AG08396 (cell line): ENCODE measurements at places on chromosomes 13 and 19.

GRCh38 chr13:46478651-46479050 is 74.3 kb upstream of the LRCH1 start:
- no peak for DNase-seq

GRCh38 chr19:49656456-49657109 is 9.1 kb downstream of the IRF3 start:
- no peak for DNase-seq

DNA sequence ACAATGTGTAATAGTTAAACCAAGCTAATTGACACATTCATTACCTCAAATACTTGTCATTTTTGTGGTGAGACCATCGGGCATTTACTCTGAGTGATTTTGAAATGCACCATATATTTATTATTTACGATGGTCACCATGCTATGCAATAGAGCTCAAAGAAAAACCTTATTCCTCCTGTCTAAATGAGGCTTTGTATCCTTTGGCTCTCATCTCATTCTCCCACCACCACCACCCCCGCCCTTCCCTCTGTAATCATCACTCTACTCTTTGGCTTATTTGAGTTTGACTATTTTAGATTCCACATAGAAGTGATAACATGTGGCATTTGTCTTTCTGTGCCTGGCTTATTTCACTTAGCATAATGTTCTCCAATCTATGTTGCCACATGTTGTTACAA is 124.9 kb downstream of the CYSLTR2 start:
- DNase-seq, result no peak

DNA sequence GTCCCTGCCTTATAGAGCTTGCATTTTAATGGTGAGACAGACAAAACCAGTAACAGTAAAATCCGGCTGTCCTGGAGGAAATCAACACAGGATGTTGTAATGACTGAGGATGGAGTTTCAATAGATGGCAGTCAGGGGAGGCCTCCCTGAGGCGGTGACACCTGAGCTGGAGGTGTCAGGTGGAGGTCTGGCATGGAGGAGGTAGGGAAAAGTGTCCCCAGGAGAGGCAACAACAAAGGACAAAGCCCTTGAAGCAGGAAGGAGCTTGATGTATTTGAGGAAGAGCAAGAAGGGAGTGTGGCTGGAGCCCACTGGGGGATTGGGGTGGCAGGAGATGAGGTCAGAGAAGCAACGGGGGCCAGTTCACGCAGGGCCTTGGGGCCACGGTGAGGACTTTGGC is 7.8 kb downstream of the GRIN2D start:
- DNase-seq, result no peak

- DNase-seq, result no peak
Measured at GRCh38 chr19:31280287-31281006, 68.8 kb downstream of the TSHZ3 start.

- no peak for DNase-seq
Measured at GRCh38 chr19:8366961-8367326, 3.0 kb downstream of the ANGPTL4 start.

DNA sequence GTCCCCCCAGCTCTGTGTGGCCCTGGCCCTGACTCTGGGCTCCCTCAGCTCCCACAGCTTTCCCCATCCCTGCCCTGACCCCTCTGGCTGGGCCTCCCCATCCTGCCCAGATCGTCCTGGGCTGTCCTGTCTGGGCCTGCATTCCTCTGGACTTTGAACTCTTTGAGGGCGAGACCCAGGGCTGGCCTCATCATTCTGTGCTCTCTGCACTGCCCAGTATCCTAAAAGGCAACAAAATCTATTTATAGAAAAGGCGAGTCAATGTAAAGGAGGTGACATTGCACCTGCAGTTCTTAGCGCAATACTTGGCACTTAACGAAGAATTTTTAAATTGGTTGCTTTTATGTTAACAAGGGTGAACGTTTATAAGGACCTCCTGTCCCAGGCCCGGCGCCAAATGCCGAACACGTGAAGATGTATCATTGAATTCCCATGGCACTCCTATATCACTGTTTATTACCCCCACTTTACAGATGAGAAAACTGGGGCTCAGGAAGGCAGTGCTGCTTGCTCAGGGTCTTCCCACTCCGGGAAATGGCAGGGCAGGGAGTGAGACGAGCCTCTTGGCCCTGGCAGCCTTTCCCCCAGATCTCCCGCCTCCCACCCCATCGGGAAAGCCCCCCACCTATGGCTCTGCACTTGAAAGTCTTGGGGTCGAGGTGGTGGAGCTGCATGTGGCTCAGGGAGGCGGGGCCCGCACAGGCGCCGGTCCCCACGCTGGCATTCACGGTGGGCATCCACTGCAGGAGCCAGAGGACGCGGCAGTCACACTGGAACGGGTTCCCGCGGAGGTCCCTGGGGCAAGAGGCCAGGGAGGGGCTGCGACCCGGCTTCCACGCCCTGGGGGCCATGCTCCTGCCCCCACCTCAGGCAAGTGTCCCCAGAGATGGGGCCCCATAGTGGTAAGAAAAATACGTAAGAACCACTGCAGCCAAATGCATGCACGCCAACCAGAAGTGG is 3.8 kb downstream of the LGI4 start:
- no peak for DNase-seq

- DNase-seq, result no peak
Measured at GRCh38 chr19:18468517-18468916, 30.6 kb upstream of the ISYNA1 start.

- no peak for DNase-seq
Measured at GRCh38 chr19:33110137-33110910, 21.6 kb upstream of the WDR88 start.

- DNase-seq, result no peak
Measured at GRCh38 chr13:34179481-34179880, 361.5 kb downstream of the RFC3 start.
